ENCODE measurements at places on chromosomes 4 and X.
A peak's percentile ranks its signal among the peaks of the same experiment; 100 is the strongest.

- DNase-seq = no peak
Measured at GRCh38 chrX:150982235-150982787, 824 bp upstream of the HMGB3 start.

DNA sequence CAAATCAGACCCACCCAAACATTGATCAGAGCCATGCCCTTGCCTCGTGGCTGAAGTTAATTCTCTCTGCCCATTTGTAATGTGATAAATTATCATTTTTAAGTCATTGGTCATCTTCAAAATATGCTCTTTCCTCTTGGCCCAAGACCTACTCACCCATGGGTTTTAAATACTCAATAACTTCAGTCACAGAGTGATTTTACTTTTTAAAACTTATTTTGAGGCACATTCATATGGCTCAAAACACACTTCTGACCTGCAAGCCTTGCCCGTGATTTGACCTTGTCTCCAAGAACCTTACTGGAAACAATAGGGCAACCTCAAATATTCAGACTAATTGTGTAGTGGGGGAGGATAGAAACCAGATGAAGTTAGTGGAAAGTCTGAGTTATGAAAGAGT, 176.2 kb upstream of the LNX1 start:
- DNase-seq = no peak

DNA sequence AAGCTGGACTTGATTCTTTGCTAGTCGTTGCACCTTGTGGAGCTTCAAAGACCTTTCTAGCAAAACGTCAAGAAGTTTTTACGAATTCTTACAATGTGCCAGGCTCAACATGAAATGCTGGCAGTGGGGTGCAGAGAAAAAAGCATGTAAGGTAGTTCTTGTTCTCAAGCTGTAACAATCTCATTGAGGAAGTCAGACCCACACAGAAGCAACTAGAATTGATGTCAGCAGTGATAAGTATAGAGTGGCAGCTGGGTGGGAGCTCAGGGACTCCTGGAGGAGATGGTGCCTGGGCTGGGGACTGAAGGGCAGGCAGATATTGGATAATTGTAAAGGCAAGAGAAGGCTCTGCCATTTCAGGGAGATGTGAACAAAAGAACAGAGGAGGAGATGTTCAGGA, 82.3 kb downstream of the ATG4A start:
- DNase-seq = no peak

DNA sequence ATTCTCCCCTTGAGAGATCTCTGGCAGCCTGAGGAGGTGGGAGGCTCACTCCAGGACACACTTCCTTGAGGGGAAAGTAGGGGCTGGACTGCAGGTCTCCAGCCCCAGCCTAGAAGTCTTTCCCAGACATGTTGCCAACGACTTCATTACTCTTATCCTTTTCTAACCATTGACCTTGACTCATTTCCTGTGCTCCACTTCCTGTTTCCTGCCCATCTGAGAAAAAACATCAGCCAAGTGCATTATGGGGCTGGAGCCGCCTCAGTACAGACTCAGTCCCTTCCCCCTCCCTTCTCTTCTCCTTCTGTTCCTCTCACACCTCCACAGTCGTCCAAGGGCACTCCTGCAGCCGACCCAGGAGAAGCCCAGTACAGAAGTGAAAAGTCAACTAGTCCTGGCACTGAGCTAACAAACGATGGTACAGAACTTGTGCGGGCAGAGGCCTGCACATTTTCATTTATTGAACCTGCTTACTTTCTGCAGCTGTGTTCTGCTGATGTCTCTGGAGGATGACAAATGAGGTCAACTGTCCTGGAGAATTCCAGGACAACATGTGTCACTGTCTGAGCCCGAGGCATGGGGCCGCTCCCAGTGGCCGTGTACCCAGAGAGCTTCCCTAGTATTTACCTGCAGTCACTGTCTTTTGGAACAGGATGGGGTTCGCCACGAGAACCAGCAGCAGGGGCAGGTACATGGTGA, 20.1 kb downstream of the GPR143 start:
- peak; percentile 70 for DNase-seq

GRCh38 chrX:97938706-97939105, 1055.0 kb downstream of the RPA4 start:
- no peak for DNase-seq

- no peak for DNase-seq
Measured at GRCh38 chr4:1204286-1204827, 32.0 kb upstream of the SPON2 start.

- no peak for DNase-seq
Measured at GRCh38 chr4:151854731-151855130, 93.9 kb upstream of the GATB start.

DNA sequence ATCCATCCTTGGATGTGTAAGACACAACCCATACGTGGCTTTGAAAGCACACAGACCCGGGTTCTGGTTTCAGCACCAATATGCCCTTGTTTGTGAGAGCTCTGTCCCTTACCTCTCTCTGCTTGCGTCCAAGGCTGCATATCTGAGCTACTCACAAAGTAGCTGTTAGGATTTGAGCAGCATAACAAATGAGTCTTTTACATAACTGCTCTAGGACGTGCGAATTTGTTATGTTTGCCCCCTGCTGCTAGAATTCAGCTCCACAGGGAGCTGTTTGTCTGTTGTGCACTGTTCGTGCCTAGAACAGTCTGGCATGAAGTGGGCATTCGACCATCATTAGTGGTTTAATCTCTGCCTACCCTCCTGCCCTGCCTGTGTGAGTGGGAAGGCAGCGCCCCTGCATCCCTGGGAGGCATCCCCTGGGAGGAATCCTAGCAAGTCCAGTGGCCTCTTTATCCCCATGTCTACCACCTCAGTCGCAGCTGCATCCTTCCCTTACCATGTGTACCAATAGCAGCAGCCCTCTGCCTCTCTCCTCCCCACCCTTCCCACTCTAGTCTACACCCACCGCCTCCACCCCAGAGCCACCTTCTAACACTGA, 42.1 kb downstream of the SLC2A9 start:
- DNase-seq = no peak

- no peak for DNase-seq
Measured at GRCh38 chrX:31245714-31246113, 173.9 kb upstream of the FTHL17 start.

DNA sequence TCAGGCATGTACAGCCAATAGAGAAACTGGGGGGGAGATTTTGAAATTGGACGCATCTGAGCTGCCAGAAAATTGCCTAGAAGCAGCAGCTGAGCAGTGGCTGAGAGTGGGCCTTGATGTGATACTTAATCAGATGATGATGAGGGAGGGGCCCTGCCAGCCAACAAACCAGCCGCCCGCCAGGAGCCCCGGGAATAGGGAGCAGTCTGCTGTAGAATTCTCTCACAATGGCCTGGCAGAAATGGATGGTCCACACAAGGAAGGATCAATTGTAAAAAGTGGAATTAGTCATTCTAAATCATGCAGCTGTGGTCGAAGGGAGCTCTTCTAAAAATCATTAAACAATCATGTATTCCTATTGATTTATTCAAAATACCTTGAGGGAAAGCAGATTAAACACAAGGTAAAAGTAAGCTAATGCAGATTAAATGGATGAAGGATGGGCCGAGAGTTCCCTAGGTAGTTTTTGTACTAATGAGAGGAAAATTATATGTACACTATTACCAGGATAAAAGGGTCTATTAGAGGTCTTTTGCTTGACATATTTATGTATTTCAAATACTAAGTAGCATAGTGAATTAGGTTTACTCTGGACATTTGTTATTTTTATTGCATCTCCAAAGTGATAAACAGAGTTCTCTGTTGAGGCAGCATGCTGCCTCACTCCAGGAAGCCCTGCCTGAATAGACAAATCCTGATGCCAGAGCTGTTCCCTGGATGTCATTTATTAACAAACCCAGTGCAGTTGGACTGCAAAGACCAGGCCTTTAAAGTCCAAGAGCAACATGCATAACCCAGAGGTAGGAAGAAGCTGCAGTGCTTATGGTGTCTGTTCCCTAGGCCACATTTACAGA, 91.3 kb downstream of the NKX6-1 start:
- no peak for DNase-seq

- DNase-seq = peak; percentile 2
Measured at GRCh38 chr4:154507156-154507555, 15.6 kb upstream of the DCHS2 start.

DNA sequence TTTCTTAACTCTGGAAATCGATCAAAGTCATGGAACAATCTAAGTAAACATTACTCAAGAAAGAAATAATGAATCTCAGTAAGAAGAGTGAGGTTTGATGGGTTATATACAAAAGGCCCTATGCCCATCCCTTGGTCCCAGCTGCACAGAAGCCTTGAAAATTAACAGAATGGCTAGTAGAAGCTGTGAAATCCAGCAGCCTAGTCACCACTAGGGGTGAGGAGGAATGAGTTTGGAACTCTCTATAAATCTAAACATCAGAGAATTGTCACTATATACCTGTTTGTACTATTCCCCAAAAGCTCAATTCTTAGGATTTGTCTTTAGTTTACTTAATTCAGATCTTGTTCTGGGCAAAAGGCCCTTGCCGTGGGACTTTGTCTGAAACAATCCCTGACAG, 313.9 kb upstream of the GRID2 start:
- no peak for DNase-seq

DNA sequence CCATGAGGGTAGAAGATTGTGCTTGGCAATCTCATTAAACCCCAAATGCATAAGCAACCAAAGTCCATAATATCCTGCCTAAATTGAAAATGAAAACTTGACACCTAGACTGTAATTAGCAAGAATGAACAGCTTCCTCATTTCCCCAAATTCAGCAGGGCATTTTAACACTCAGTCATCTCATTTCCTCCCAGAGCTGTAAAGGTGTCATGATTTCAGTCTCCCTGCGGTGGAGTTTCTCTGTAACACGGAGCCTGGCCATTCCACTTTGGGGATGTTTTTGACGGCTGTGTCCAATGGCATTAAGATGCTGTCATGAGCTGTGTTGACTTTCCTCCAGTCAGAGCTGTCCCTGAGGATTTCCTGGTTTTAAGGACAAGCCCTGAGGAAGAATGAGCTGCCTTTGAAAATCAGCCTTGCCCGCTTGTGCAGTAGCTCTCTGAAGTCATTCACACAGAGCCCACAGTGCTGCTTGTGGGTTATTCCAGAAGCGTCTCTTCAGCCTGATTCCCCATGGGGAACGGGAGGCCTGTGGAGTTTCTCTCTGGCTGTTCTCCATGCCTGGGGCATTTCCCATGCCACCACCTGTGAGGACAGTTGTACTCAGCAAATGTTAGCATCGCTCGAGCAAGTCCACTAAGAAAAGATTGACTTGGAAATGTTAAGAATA, 187.0 kb downstream of the MID1 start:
- DNase-seq = no peak

GRCh38 chrX:78213331-78213730, 73.9 kb upstream of the TAF9B start:
- no peak for DNase-seq

DNA sequence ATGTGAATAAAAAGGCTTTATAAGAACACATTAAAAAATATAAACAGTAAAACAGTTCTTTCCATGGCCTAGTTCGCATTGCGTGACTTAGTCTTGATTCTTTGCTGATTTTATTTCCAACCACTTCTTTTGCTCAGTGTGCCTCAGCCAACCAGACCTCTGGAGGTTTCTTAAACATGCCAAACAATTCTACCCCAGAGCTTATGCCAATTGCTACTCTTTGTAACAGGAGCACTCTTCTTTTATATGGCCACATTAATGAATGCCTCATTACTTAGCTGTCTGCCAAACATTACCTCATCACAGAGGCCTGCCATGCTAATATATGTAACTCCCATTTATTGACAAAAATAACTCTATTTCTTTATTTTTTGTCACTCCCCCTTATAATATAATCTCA, 202.3 kb downstream of the NDST4 start:
- DNase-seq = no peak

DNA sequence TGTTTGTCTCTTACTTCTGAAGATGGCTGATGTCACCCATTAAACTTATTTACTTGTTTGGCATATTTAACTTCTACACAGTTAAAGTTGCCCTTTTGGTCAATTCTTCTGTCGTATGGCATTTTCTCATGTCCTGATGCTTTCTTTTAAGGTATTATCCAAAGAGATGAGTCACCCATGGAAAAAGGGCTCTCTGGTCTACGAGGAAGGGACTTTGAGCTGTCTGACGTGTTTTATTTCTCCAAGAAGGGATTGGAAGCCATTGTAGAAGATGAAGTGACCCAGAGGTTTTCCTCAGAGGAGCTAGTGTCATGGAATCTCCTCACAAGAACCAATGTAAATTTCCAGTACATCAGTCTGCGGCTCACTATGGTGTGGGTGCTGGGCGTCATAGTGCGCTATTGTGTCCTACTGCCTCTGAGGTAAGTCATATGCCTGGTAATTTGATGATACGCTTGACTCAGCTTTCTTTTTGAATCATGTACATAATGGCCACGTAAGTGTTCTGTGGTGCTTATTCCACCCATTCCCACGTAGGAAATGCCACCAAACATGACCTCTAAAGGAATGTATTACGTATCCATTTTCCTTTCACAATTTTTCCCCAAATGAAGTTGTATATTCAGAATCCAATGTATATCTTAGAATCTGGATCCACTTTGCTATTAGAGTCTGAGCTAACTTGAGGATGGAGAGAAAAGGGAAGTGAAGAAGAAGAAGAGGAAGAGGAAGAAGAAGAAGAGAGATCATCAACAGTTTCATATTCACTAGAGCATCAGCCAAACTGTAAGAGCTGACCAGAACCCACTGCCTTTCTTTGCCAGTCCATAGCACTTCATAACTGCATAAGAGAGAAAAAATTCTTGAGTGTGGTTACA, 45.7 kb downstream of the GPAT3 start:
- DNase-seq = no peak

DNA sequence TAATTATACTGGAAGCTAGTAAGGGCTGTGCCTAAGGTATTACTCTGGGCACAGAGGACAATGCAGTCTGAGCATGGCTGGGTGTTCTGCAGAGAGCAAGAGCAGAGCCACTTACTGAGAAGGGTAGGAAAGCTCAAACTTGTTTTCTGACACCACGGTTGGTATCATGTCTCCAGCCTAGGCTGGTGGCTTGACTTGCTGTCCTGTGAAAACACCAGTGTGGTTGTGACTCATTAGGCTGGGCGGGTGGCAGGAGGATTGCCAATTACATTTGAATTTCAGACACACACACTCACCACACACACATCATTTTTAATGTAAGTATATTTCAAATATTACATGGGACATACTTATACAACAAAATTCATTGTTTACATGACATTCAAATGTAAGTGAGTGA, 19.7 kb upstream of the MTM1 start:
- no peak for DNase-seq
